ENCODE measurements at places on chromosomes 13 and 19. TPM values are rescaled to one million over a fixed set of nuclear protein-coding genes. Genes with fewer than 3 reads are reported as not detected.

Gene RSPH6A
- 0.39 TPM for total RNA-seq

Gene SYT3
- total RNA-seq = not detected

Gene DLL3
- total RNA-seq = not detected

Gene ZNF93
- 8.4 TPM for total RNA-seq

Gene OLFM2
- total RNA-seq = not detected

Gene LYPD3
- 35.5 TPM for total RNA-seq

Gene OR4F17
- not detected for total RNA-seq

Gene LAIR1
- not detected for total RNA-seq

Gene KCNC3
- total RNA-seq = 3.9 TPM

Gene RGL3
- 2.4 TPM for total RNA-seq

Gene LGALS14
- total RNA-seq = not detected

Gene DCT
- total RNA-seq = 0.39 TPM

Gene GDF15
- 1.4 TPM for total RNA-seq

Gene ZNF837
- 6.3 TPM for total RNA-seq

Gene RFPL4A
- not detected for total RNA-seq

Gene ZNF610
- total RNA-seq = 0.98 TPM

Gene ADAMTSL5
- total RNA-seq = 55.7 TPM

Gene DDX49
- 50.3 TPM for total RNA-seq

Gene FCER2
- total RNA-seq = not detected

Gene FGF21
- not detected for total RNA-seq

Gene MAMSTR
- 2.4 TPM for total RNA-seq

Gene RPS15
- total RNA-seq = 674 TPM

Gene SBSN
- not detected for total RNA-seq

Gene CACNG6
- not detected for total RNA-seq

Gene ZNF442
- 5.1 TPM for total RNA-seq

Gene PRKCG
- not detected for total RNA-seq

Gene OR7A5
- total RNA-seq = 4.7 TPM

Gene WDR88
- total RNA-seq = not detected

Gene GFY
- total RNA-seq = not detected

Gene LMTK3
- 2.1 TPM for total RNA-seq

Gene PTGER1
- total RNA-seq = 1.7 TPM

Gene N4BP2L1
- 1.8 TPM for total RNA-seq

Gene ODAD3
- not detected for total RNA-seq

Gene ADGRE2
- 3.1 TPM for total RNA-seq

Gene ZNF549
- total RNA-seq = 5.9 TPM

Gene CYP2S1
- total RNA-seq = 0.39 TPM

Gene PRRG2
- total RNA-seq = 11.2 TPM

Gene TMEM255B
- total RNA-seq = 0.65 TPM

Gene C1QTNF9B
- not detected for total RNA-seq

Gene ZNF534
- total RNA-seq = not detected

Gene GPI
- total RNA-seq = 199 TPM

Gene KLHL1
- total RNA-seq = not detected

Gene OSCAR
- 0.39 TPM for total RNA-seq

Gene THSD8
- total RNA-seq = not detected

Gene GTF3A
- total RNA-seq = 115 TPM

Gene CYP4F2
- total RNA-seq = not detected

Gene OR10H2
- not detected for total RNA-seq

Gene ADPRHL1
- total RNA-seq = 4.7 TPM

Gene STK11
- 61.2 TPM for total RNA-seq

Gene PSG2
- total RNA-seq = not detected

Gene SPRY2
- 3.5 TPM for total RNA-seq

Gene CILP2
- 1.2 TPM for total RNA-seq

Gene ZNF780B
- 8.9 TPM for total RNA-seq

Gene FPR3
- not detected for total RNA-seq

Gene ZNF444
- total RNA-seq = 17.8 TPM

Gene STOML3
- not detected for total RNA-seq

Gene C19orf18
- total RNA-seq = not detected

Gene PTPRS
- 156 TPM for total RNA-seq

Gene TPRX1
- total RNA-seq = not detected

Gene PTGIR
- total RNA-seq = 0.22 TPM

Data from placental epithelial cell (primary cell).